ENCODE measurements at places on chromosomes 2 and 18.

DNA sequence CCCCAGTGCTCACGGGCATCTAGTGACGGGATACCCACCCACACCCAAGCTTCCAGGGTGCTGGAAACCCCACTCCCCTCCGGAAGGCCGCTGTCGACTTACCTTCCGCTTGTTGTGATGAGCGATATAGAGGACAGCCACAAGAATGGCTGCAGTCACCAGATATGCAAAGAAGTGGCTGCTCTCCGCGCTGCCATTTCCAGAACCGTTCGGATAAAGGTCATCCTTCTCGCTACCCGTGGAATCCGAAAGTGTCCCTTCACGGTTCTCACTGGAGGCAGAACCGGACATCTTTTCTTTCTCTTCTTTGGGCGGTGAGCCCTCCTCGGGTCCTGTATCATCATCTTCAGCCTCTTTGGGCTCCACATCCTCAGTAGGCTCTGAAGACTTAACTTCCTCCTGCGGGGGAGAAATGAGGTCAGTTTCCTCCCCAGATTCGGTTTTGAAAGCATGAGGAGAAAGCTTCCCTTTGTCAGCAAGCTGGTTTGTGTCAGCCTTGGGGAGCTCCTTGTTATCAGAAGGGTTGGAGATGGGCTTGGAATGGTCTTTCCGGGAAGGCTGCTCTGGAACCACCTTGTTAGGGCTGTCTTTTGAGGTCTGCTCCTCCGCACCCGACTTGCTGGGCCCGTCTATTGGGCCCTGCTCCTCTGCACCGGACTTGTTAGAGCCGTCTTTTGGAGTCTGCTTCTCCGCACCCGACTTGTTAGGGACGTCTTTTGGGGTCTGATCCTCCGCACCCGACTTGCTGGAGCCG lies 1.2 kb downstream of the TGOLN2 start:
- no peak for DNase-seq

- DNase-seq, result no peak
Measured at GRCh38 chr2:183740241-183740640, 616.0 kb downstream of the NUP35 start.

GRCh38 chr2:110674620-110675555 lies 3.0 kb downstream of the BUB1 start:
- DNase-seq, result peak; percentile 12

DNA sequence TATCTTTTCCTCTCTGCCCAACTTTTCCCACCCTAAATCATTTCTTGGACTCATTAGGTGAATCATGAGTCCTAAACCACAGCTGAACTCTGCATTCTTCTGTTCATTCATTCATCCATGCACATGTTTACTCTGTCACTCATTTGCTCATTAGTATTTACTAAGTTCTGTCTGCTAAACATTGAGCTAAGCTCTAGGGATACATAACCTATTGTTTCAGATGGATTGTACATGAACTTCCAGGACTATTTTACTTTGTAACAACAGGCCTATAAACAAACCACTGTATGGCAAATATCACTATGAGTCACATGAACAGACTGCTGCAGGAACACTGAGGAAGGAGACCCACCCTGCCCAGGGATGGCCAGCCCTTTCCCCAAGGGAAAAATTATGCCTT lies 14.6 kb upstream of the DYNC2LI1 start:
- DNase-seq, result no peak

- DNase-seq, result no peak
Measured at GRCh38 chr2:37318401-37318800, 6.2 kb downstream of the PRKD3 start.

DNA sequence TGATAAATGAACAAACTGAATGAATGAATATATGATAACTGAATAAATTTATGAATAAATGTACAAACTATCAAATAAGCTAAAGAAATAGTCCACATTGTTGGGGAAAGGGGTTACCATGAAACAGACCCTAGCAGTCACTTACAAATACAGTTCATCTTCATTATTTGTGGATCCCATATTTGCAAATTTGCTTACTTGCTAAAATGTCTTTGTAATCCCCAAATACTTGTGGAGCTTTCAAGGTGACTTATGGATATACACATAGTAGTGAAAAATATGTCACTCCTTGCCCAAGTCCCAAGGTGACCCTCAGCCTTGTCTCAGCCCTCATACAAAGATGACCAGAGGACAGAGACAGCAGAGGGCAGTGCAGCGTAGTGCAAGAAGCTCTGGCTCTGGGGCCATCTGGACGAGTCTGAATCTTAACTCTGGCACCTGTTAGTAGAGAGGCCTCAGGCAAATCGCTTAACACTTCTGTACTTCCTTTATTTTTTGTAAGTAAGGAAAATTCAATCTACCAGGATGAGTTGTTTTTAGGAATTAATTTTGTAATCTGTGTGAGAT lies 3.1 kb downstream of the PAIP2B start:
- peak; percentile 83 for DNase-seq

- DNase-seq, result no peak
Measured at GRCh38 chr2:3040496-3041140, 337.0 kb downstream of the EIPR1 start.

GRCh38 chr18:76323891-76324290 lies 171.2 kb downstream of the ZNF516 start:
- DNase-seq, result no peak

DNA sequence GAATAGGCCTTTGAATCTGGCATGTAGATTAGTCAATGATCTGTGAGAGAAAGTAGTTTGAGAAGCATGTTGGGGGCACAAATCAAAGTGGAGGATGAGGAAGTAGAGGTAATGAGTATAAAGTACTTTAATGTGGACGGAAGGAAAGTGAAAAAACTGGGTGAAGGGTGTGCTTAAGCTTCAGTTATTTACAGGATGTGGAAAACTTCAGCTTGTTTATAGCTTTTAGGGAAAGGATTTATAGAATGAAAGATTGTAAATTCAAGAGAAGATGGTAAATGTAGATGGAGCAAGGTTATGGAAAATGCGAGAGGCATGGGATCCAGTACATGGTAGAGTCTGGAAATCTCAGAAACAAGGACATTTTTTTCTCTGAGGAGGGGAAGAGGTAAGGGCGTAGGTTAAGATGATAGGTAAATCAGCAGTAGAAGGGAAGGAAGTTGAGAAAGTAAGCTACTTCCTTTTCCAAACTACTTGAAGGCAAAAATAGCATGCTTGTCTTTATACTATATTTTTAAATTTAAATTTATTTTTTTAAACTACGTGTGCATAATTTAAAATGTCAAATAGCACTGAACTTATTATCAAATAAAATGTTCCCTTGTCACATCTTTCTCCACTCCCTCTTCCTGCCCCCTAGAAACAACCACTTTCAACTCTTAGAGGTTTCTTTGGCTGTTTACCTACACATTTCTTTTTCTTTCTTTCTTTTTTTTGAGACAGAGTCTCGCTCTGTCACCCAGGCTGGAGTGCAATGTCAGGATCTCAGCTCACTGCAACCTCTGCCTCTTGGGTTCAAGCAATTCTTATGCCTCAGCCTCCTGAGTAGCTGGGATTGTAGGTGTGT lies 8.5 kb downstream of the FAM117B start:
- DNase-seq, result no peak

DNA sequence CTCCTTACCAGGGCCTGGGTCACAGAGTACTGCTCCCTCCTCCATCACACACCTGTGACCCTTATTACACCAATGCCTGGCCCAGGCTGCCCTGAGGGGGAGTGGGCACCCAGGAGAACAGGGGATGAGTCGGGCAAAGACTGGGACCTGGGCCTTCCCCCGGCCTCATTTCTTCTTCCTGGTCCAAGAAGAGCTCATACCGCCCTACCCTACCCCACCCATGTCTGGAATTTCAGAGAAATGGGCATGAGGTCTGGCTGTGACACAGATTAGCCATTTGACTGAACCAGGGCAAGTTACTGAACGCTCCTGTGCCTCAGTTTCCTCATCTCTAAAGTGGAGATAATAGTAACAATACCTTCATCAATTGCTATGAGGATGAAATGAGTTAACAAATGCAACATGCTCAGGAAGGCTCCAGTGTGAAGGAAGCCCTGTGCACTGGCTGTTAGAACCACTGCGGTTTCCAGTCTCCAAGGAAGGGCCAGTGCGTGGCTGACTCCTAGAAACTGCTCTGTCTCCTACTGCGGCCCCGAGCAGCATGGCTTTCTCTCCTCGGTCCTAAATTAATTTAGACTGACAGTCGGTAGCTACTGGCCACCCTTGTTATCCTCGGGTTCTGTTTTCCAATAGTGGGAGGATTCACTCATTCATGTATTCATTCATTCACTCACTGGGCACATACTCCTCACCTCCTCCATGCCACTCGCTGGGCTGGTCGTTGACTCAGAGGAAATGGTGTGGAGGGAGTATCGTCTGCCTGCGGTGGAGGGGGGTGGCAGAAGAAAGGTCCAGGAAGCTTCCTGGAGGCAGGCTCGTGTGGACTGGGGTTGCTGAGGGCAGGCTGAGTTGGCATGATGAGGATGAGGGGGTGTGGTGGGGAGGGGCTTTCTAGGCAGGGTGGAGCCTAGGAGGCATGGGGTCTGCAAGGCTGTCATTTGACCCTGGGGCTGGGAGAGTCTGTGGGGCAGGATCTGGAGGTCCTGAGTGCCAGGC lies 175.6 kb downstream of the GLI2 start:
- DNase-seq, result no peak
